ENCODE measurements at places on chromosomes 2 and 18.

- DNase-seq = no peak
Measured at GRCh38 chr18:68713796-68714195, 1.1 kb downstream of the TMX3 start.

DNA sequence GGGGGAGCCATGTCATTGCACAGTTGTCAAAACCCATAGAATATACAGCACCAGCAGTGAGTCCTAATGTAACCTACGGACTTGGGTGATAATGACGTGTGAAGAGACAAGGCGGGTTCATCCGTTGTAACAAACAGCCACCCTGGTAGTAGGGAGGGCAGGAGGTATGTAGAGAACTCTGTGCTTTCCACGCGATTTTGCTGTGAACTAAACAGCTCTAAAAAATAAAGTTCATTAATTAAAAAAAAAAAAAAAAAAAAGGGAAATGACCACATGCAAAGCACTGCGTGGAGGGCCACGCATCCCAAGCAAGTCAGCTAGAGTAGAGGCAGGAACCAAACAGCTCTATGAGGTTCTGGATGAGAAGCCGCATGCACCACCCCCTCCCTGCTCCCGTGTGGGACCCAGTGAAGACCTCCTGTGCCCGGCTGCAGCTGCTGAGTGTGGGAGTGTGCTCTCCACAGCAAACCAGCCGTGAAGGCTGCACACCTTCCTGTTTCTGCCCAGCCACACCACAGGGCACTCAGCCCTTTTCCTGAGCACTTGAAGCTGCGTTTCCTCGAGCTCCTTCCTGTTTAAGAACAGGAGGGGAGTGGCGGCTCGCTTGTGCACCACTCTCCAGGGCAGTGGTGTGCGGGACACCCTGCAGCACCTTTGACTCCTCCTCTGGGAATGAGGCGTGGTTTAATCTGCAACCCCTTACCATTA, 65.6 kb downstream of the ODC1 start:
- DNase-seq = no peak

DNA sequence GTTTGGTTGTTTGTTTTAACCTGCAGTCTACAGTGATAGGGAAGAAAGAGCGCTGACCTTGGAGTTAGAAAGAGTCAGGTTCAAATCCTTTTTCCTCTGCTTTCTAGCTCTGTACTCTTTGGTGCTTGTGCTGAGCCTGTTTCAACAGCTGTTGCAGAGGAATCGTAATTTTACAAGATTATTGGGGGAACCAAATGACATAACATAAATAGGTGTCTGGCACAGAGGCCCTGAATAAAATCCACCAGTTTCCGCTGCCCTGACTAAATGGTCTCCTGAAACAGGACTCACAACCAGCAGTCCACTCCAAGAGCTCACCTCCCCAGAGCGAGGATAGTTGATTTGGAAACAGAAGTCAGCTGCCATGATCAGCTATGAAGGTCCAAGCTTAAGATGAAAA, 125.0 kb upstream of the CDC42EP3 start:
- DNase-seq = no peak

- DNase-seq = no peak
Measured at GRCh38 chr18:72181241-72181764, 362.8 kb downstream of the CBLN2 start.

GRCh38 chr2:102043560-102043959, 51.8 kb downstream of the IL1R2 start:
- no peak for DNase-seq

- no peak for DNase-seq
Measured at GRCh38 chr2:10495311-10495987, 47.3 kb upstream of the ODC1 start.

DNA sequence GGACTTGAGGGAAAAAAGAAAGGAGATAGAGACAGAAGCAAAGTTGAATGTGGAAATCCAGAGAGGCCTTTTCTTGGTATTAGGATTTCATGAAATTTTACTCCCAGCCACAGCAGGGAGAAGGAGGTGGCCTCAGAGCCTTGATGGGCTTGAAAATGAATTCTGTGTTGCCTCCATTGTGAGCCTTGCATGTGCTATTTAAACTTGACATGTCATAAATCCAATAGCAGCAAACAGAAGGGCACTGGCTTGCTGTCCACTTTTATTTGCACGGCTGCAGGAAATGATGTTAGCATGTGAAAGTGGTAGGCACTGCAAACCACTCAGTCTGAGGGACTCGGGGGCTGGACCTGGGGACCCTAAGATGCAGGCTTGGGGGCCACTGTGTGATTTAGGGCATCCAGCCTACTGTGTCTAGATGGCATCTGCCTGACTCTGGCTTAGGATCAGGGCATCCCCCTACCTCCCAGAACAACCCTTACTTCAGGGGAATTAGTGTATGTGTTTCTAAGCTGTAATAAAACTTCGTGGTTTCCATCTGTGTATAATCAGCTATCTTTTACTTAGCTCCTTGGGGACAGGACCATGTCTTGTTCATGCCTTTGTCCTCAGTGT, 139.1 kb upstream of the SKOR2 start:
- no peak for DNase-seq

- no peak for DNase-seq
Measured at GRCh38 chr18:49045585-49045984, 94.8 kb upstream of the SMAD7 start.

DNA sequence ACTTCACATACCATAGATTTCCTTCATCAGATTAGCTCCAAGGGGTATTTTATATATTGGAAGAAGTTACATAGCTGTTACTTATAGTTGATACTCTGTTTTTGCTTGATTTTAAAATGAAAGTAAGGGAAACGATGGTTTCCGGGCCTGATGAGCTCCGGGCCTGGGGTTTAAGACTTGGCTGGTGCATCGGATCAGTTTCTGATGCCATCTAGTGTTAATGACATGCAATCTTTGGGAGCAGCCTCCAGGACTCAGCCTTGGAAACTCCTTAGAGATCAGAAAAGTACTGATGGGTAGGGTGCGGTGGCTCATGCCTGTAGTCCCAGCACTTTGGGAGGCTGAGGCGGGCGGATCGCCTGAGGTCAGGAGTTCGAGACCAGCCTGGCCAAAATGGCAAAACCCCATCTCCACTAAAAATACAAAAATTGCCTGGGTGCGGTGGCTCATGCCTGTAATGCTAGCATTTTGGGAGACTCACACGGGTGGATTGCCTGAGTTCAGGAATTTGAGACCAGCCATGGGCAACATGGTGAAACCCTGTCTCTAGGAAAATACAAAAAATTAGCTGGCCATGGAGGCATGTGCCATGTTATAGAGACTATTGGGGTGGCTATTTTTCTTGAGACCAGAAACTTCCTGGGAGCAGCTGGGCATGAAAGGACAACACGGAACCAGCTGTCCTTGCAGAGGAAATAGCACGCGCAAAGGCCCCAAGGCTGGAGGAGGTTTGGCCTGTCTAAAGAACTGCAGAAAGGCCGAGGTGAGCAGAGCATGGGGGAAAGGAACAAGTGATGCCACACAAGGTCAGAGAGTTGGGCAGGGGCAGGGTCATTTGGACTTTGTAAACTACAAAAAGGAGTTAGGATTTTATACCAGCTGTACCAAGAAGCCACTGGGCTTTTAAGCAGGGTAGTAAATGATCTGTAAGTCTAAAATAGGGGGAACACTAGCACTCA, 46.9 kb upstream of the CNOT11 start:
- no peak for DNase-seq

DNA sequence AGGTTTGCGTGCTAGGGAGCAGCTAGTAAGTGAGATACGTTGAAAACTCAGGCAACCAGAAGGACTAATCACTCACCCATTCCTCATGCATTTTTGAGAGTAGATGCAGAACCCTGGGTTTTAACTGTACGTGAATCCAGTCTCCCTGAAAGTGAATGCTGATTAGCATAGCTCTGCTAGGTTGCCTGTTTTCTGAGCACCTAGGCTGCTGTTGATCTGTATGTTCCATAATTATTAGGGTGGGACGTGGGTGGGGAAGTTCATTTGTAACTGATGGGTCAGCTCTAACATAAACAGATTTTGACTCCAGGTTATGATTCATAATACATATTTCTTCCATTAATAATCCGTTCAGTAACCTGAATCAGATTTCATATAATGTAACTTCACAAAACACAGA, 379.0 kb upstream of the FANCL start:
- no peak for DNase-seq

- no peak for DNase-seq
Measured at GRCh38 chr2:98026927-98027522, 31.3 kb upstream of the TMEM131 start.

DNA sequence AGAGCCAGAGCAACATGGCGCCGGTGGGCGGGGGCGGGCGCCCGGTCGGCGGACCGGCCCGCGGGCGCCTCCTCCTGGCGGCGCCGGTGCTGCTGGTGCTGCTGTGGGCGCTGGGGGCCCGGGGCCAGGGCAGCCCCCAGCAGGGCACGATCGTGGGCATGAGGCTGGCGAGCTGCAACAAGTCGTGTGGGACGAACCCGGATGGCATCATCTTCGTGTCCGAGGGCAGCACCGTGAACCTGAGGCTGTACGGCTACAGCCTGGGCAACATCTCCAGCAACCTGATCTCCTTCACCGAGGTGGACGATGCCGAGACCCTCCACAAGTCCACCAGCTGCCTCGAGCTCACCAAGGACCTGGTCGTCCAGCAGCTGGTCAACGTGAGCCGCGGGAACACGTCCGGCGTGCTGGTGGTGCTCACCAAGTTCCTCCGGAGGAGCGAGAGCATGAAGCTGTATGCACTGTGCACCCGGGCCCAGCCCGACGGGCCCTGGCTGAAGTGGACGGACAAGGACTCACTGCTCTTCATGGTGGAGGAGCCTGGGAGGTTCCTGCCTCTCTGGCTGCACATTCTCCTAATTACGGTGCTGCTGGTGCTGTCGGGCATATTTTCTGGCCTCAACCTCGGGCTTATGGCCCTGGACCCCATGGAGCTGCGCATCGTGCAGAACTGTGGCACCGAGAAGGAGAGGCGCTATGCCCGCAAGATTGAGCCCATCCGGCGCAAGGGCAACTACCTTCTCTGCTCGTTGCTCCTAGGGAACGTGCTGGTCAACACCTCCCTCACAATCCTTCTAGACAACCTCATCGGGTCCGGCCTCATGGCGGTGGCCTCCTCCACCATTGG, 507 bp downstream of the CNNM4 start:
- DNase-seq = no peak

- no peak for DNase-seq
Measured at GRCh38 chr2:105797298-105797819, 52.6 kb downstream of the NCK2 start.

DNA sequence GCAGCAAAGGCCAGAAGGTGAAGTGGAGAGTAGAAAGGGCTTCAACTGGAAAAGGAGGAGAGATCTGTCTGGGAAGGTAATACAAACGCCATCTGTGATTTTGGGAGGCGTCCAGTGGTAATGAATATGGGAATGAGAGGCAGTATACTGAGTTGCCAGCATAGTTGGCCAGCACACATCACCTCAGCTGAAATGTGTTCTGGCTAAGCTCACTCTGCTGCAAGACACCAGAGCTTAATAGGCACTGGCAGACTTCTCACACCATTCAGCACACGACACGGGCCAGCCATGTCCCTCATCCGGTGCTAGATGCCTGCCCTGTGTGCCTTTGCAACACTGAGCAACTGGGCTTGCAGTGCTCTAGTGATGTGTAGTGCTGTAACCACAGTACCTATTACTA, 277.1 kb downstream of the PIEZO2 start:
- DNase-seq = no peak

DNA sequence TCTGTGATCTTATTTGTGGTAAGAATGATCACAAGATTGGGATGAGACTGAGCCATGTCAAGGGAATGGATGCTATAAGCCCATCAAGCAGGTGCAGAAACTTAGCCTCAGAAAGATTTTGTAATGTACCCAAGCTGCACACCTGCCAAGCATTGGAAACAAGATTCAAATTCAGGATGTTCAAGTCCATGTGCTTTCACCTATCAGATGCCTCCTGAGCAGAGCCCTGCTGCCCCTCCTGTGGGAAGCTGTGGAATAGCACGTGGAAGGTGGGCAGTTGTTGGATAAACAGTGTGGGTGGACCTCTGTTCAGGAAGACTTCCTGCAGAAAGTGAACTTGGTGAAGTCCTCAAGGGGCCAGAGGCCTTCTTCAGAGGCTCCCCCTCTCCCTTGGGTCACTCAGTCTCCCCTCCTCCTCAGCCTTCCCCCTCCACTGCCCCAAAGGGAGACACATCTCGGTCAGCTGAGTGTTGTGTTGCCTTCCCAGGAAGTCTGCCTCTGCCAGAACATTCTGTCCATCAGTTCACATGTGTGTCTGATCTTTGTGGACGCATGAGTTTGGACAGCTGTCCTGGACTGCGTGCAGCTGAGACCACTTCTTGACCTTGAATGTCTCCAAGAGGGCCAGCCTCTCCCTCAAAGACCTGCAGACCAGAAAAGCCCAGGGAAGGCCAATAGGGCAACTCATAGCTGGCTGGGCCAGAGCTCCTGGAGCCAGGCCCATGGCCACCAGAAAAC, 186.1 kb downstream of the INHBB start:
- DNase-seq = no peak

GRCh38 chr18:3603421-3604234, 153.7 kb downstream of the TGIF1 start:
- no peak for DNase-seq

DNA sequence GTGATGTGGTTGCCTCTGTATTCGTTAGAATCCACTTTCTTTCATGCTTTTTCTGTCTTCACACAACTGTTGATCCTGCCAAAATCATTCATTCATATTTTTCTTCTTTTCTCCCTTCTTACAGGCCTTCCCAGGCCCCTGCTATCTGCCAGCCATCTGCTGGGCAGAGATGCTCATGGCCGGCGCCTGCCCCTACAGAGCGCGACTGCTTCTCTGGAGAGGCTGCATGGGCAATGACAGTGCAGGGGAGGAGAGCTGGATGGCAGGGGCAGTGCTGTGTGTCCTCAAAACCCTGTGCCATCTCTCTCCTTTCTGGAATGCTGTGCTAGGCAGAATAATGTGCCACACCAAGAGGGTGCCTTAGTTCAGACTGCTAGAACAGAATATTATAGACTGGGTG, 125.2 kb downstream of the INHBB start:
- no peak for DNase-seq

DNA sequence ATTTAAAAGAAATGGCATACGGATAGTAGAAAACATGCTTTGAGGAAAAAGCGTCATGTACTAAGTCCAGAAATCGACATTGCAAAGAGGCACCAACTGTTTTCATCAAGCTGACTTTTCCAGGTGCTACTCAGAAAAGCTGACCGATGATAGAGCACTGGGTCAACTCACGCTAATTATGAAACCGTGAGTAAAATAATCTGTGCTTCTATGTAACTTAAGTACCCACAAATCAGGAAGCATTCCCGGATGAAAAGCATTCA, 353 bp upstream of the NUP35 start:
- DNase-seq = no peak

DNA sequence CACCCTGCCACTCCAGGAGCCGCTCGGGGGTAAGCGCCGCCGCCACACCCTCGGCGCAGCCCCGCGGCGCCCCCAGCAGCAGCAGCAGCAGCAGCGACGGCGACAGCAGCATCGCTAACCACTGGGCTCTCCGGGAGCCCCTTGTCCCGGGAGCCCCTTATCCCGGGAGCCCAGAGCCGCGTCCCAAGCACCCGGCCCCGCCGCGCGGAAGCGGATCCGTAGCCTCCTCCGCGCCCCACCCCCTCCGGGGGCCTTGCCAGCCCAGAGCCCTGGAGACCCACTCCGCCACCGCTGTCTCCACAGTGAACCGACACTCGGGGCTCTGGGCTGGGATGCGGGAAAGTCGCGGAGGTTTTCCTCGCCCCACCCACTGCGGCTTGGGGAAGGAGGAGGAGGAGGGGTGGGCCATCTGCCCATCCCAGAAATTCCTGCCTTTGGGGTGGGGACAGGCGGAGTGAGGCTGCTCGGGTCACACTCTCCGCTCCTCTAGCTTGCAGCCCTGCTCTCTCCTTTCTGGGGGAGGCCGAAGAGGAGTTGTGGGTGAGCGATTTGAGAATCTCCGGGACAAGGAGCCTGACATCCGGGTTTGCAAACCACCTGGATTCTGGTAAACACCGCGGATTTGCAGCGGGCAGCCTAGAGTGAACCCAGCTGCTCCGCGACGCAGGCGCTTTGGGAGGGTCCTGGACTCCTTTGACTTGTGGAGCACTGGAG, at the start of gene PLA2R1:
Gene PLA2R1, minus strand, starts transcription at position 324 of the 714 bp plus-strand sequence. Its CDS starts 212 bp downstream, at position 112.
- DNase-seq = no peak
